ENCODE measurements at places on chromosomes 3 and 15. TPM values are rescaled to one million over a fixed set of nuclear protein-coding genes. Genes with fewer than 3 reads are reported as not detected.

DNA sequence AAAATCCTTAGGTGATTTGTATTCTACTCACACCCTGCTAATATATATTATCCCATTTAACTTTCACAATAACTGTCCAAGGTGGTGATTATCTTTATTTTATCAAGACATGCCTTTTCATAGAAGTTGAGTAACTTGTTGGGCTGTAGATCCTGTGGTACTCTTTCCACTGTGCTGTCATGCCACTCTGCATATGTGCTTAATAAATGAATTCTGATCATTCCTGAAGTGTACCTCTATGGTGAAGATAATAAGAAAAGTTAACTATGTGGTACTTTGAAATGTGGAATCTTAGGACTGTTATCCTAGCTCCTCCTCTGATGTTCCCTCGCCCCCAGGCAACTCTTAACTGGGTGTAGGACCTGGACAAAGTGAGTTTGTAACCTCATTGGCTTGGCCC is 5.2 kb downstream of the SNRK start:
- no peak for DNase-seq

GRCh38 chr3:47347217-47347801 is 33.5 kb upstream of the PTPN23 start:
- DNase-seq = no peak

GOLGA8T gene
- total RNA-seq = not detected

DNA sequence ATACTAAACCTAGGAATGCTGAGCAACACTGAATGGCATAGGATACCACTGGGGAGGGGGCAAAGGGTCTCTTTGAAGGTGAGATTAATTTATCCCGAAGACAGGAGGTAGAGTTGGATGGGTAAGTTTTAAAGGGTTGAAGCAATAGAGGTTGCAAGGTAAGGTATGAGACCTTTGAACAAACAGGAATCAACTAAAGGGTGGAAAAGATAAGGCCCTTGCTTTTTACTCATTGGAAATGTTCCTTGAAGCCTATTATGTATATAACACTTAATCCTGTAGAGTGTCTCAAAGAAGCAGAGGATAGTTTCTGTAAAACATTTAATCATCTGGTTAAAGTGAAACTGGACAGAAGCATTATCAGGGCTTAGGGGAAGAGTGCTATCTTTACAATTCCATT is 5.7 kb downstream of the ABHD5 start:
- no peak for DNase-seq

GRCh38 chr3:196166741-196167140 is 44.5 kb downstream of the ZDHHC19 start:
- DNase-seq = no peak

COLQ gene
- 0.79 TPM for total RNA-seq

DNA sequence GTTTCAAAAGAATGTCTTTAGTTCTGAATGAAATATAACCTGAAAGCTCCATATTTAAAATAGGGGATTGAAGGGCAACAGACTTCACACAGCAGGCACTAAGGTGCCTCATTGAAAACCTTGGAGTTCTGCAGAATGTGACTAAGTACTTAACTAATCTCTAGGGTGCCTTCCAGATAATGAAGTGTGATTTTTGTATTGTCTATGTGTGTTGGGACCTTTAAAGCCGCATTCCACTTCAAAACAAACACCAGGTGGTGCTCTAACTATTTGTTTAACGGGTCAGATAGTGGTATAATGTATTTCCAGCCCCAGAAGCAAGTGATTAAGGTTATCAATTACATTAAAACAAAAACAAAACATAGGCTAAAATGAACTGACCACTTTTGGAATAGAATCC is 28.0 kb downstream of the TFG start:
- DNase-seq = no peak

GNL3 gene
- 82.3 TPM for total RNA-seq

GRCh38 chr3:39590806-39591205 is 123.3 kb downstream of the MOBP start:
- no peak for DNase-seq

GRCh38 chr3:147449669-147450068 is 40.5 kb downstream of the ZIC1 start:
- no peak for DNase-seq

DNA sequence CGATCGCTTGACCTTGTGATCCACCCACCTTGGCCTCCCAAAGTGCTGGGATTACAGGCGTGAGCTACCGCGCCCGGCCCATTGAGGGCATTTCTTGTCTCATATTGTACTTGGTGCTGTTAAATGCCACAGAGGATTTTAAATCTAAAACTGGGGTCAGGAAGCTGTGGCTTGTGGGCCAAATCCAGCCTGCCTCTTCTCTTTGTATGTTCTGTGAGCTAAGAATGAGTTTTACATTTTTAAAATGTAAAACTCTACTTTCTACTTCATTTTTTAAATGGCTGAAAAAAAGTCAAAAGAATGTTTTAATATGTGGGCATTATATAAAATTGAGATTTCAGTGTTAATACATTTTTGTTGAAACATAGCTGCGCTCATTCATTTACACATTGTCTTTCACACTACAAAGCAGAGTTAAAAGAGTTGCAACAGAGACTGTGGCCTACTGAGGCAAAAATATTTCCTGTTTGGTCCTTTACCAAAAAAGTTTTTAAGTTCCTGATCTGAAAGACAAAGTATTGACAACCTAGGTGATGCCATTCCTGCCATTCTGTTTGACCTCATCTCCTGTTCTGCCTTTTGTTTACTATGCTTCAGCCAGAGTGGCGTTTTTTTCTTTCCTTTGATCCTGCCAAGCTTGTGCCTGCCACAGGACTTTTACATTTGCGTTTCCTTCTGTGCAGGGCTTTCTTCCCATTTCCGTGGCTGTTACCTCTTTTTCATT is 50.4 kb downstream of the PDCD6IP start:
- no peak for DNase-seq

CLEC3B gene
- total RNA-seq = not detected

DNA sequence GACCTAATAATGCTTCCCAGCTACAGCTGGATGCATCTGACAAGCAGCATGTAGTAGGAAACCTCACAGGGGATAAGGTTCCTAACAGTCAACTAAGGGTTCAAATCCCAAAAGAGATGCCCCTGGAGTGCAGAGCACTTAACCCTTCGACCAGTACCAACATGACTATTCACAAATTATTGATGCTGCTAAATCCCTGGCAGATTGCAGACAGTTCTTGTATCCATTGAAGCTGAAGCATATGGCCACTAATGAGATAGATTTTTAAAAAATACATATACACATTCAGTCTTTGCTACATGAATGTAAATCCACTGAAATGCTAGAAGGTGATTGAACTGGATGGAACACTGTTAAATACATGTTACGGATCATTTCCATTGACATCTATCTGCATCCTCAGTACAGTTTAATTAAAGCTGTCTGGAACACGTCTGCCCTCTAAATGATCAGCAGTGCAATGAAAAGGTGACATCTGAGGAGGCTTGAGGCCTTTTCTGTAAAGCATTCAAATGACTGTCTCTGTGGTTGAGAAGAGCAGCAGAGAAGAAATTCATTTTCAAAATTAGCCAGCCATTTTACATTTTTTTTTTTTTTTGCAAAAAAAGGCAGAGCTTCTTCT is 19.5 kb upstream of the NANOGP8 start:
- DNase-seq = no peak

DNA sequence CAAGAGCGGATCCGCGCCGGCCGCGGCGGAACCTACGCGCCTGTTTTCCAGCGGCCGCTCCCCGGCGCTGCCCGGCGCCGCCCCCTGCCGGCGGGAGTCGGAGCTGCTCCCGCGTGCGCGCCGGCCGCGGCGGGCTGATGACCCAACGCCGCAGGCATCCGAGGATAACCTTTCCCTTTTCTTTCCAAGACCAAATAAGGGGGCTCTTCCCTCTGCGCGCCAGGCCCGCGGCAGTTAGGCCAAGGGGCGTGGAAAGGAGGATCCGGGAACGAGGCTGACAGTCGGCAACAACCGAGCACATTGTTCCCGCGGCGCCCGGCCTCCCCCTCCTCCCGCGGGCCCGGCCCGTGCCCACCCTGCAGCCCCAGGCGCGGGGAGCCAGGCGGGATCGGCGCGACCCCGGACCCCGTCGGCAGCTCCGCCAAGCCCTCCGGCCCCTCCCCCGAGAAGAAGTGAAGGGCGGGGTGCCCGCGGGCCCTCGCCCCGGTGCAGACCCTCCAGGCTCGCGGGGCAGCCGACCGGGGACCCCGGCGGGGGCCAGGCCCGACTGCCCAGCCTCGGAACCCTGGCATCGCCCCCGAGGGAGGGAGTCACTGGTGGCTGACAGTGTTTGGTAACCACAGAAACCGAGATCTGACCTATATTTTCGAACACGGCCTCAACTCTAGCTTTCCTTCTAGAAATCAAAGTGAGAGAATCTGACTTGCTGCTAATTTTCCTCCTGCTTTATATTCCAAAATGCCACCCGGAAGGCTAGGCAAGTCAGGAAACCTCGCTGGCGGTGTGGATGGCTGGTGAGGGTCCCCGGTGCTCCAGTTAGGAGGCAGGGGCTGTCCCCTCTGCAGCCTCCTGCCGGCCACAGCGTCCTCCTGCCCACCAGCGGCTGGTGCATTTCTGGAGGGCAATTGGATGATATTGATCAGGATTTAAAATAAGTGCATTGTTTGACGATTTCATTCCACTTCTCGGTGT is 45.6 kb upstream of the SYNM start:
- peak; percentile 49 for DNase-seq

DNA sequence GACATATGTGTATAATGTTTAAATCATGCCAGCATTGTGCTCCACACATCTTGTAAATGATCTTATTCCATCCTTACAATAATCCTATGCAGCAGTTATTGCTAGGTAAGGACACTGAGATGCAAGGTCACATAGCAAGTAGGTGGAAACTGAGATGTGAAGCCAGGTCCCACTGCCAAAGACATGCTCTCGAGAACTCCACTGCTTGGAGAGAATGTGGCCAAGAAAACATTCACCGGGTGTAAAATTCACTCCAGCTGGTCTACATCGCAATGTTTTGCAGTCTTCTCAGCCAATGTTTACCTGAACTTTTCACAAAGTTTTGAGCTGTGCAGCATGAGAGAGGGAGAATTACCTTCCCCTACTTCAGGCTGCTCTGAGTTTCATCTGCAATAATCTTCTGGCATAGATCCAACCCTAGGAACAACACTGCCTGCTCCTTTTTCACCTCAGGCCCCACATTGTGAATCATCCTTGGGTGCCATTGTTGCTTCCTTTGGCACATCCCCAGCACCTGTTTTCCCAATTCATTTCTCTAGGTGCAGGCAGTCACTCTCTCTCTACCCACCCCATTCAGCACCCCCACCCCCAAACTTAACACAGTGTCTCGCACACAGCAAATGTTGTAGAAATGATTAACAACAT is 53.5 kb upstream of the PRTG start:
- DNase-seq = no peak

DNA sequence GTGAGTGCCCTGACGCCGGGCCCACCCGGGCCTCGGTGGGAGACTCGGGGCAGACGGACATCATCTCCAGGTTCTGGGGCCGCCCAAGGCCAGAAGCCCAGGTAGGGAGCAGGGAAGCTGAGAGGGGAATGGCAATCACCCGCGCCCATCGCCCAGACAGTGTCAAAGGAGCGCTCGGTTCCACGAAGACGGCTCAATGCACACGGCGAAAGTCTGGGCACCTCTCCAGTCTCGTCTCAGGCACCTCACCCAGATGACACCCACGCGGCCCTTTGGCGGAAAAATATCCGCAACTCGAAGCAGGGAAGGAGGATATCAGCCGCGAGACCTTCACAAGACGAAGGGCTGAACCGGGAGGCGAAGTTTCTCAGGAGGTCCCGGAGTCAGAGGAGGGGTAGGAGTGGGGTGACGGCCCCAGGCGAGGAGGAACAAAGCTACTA is 916 bp downstream of the IL17RD start:
- no peak for DNase-seq
